ENCODE measurements at places on chromosomes 11 and 22. TPM values are rescaled to one million over a fixed set of nuclear protein-coding genes. Genes with fewer than 3 reads are reported as not detected.

Gene CCDC15
- 0.23 TPM for total RNA-seq

Gene FAM83F
- total RNA-seq: not detected

Gene PNPLA5
- total RNA-seq: not detected

Gene AIP
- 227 TPM for total RNA-seq

Gene SMTNL1
- not detected for total RNA-seq

Gene NPAS4
- not detected for total RNA-seq
